ENCODE measurements at places on chromosomes 16 and 17.

DNA sequence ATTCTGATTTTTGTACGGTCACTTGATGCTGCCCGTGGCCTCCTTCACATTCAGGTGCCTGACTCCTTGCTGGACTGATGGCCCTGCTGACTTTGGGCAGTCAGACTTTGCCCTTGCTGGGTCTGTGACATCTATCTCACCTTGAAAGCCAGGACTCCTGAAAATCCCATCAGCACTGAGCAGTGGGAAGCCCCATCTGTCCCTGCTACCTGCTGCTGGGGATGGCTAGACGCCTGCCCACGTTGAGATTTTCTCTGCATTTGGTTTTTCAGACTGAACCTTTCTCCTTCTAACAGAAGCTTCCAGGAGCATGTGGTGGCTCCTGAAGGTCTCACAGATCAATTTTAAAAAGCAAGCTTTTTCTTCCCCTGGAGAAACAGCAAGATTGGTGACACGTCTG is 10.2 kb upstream of the ZNF18 start:
- no peak for DNase-seq

DNA sequence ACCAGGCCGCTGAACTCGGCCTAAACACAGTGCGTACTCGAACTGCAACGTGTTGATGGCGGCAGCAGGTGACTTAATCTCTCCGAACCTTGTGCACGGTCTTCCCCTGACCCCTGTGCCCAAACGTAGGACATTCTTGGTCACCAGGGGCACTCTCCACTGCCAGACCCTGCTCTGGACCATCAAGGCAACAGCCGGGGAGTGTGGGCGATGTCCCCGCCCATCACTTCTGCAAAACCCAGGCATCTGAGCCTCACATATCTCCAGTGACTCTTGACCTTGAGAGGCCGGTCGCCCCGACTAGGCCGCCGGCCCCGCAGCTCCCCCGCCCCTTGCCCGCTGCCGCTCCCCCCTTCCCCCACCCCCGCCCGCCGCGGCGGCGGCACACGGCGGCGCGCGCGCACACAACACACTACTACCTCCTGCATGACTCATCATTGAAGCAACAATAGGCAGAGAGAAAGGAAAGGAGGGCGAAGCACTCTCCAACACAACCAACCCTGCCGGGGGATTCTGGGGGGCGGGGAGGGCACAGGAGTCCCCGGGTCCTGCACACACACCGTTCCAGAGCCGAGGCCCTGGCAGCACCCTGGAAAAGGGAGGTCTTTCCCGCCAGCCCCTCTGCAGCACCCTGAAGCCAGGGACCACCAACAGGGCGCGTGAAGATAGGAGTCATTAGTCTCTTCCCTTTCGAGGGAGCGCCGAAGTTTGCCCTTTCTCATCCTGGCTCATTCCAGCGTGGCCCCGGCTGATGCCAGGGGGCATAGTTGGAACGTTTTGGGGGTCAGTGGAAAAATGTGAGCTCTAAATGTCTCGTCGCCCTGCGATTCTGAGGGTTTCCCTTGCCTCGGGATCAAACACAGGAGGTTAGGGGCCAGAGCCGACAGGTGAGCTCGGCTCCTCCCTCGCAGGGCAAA is 1.9 kb downstream of the MNT start:
- DNase-seq, result peak; percentile 29

- DNase-seq, result no peak
These were observed 650.9 kb downstream of the KCNJ2 start for GRCh38 chr17:70820276-70820675.

DNA sequence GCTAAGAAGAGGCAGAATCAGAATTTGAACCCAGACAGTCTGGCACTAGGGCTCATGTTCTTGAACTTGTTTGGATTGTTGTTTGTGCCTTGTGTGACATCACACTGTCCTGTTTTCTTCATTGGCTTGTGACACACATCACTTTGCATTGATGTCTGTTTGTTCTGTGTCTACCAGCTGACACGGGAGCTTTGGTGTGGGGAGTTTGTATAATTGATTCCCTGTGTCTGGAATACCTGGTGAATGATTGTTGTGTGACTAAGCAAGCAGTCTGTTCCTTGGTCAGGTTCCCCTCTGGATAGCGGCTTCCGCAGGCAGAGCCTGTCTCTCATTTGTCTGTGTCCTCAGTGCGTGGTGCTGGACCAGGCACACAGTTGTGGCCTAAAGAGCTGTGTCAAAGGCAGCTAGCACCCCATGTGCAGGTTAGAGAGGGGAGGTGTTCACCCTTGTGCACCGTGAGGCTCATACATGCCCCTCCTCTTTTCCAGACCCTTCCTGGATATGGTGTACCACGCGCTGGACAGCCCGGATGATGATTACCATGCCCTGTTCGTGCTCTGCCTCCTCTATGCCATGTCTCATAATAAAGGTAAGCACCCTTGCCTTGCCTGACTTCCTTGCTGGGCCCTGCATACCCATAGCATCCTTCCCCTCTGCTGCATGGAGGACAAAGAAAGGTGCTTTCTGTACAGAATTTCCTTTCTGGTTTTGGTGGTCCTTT is 80.1 kb downstream of the CLEC16A start:
- DNase-seq, result no peak

DNA sequence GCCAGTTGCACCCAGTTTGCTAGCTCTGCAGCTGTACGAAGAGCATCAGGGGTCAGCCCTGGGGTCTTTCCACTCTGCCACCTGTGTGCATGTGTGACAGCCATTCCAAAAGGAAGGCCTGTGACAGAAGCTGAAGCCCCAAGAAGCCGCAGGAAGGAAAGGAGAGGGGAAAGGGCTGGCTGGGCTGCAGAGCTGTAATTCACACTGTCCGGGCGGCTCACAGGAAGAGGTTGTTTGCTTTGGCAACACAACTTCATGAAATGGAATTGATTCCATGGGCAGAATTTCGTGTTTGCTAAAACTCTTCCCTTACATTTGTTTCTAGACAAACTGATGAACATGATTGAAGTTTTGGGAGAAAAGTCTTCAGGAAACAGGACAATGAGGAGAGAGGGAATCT is 14.8 kb downstream of the TMEM204 start:
- no peak for DNase-seq

DNA sequence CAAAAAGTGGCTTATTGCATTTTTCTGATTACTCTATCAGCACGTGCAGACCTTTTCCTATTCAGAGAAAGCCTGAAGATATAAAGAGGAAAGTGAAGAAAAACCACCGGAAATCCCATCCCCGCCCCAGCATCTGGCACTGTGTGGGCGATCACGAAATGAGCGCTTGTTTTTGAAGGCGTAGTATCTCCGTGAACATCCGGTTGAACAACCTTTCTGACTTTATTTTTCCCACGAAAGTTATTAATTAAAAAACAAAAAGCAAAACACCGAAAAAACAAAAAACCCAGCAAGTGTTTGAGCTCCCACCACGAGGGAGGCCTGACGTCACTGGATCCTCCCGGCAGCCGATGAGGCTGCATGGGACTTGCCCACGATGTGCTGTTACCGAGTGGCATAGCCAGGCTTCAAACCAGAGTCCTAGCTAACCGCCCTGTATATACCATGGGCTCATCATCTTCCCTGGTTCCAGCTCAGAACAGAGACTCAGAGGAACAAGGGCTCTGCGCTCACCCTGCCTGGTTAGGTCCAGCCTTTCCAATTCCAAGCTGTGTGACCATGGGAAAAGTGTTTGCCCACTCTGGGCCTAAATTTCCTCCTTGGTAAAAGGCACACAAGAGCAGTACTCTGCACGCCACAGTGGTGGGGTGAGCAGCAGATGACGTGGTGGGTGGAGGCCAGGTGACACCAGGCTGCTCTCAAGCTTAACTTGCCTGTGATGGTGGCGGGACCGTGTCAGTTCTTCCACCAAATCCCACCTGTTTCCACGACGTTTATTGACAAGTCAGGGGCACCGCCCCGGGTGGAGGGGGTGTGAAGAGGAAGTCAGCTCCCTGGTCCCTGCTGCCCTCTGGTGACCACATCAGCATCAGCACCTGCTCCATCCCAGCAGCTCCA is 34.3 kb upstream of the IL21R start:
- peak; percentile 77 for DNase-seq

DNA sequence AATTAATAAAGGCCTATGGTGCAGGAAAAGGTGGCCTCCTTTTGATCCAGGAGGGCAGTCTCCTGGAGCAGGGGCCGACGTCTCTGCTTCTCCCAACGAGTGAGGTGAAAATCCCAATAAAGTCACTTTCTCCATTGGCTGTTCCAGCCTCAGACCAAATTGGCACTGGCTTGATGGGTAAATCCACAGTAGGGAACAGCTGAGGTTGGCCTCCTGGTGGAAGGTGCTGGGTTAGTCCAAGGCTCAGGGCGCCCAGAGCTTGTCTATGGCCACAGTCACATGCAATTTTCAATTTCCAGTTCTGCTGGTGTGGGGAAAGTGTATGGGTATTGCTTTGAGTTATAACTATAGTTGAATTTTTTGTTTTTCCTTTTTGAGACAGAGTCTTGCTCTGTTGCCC is 79.0 kb downstream of the NETO2 start:
- DNase-seq, result no peak

DNA sequence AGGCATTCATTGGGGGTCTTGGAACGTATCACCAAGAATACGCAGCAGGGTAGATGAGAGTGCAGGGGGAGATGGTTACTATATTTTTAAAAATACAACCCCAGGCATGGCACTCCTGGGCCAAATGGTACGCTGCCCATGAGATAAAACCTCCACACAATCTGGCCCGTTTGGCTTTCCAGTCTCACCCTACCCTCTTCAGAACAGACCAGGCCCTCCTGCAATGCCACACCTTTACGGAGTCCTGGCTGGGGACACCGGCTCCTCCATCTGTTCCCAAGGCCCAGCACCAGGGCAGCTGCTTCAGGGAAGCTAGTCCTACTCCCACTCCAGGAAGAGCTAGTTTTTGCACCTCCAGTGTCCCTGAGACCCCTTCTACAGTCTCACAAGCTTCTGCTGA is 24.4 kb downstream of the SNN start:
- no peak for DNase-seq

DNA sequence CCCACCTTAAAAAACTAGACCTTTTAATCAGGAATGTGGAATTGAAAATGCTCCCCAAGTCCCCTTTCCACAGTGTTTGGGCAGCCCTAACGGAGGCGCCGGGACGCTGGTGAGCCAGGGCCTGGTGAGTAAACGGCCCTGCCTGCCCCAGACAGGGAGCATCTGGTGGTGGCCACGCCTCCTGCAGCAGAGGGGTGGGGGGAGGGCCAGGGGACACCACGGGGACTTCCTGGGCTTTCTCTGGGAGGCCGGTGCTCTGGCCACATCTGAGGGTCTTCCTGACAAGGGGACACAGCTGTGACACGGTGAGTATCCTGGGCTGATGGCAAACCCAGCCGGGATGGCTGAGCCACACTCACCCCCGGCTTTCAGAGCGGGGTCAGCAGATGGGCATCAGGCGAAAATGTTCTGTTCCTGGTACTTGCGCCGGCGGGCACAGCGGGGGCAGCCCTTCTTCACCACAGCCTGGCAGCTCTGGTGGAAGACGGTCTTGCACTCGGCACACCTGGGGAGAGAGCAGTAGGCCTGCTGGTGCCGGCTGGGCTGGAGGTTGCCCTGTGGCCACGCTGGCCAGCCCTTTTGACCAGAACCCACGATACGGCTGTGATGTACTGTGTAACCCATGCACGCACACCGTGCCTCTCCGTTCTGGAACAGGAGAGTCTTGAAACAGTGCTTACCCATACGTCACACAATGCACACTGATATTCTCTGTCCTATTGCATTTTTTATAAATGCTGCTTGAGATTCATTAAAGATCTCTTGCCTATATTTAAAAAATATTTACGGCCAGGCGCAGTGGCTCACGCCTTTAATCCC is 5.0 kb upstream of the ARHGAP27 start:
- no peak for DNase-seq

DNA sequence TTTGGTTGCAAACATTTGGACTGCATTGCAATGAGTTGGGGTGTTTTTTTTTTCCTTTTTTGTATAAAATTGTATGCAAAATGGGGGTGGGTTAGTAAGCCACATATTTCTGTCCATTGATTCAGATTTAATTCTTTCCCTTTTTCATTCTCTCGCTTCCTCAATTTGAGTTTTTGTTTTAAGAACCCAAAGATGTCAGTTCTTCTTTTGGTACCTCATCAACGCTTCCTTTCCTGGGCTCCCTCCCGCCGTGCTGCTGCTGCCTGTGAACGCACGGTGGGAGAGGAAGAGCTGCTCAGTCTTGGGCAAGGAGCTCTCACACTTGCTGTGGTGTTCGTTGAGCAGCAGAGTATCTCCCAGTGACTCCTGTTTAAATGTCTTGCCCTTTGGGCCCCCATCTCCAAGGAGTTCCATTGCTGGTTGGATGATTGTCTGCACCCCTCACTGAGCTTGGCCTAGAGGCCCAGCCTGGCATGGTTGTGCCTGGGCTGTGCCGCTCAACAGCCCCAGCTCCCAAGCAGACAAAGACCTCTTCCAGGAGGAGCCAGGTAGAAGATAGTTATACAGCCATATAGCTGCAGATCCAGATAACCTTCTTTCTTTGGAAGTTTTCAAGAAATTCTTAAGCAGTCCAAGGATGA is 13.6 kb downstream of the UBFD1 start:
- DNase-seq, result no peak

GRCh38 chr17:3915581-3915994 is 677 bp downstream of the P2RX1 start:
- no peak for DNase-seq

DNA sequence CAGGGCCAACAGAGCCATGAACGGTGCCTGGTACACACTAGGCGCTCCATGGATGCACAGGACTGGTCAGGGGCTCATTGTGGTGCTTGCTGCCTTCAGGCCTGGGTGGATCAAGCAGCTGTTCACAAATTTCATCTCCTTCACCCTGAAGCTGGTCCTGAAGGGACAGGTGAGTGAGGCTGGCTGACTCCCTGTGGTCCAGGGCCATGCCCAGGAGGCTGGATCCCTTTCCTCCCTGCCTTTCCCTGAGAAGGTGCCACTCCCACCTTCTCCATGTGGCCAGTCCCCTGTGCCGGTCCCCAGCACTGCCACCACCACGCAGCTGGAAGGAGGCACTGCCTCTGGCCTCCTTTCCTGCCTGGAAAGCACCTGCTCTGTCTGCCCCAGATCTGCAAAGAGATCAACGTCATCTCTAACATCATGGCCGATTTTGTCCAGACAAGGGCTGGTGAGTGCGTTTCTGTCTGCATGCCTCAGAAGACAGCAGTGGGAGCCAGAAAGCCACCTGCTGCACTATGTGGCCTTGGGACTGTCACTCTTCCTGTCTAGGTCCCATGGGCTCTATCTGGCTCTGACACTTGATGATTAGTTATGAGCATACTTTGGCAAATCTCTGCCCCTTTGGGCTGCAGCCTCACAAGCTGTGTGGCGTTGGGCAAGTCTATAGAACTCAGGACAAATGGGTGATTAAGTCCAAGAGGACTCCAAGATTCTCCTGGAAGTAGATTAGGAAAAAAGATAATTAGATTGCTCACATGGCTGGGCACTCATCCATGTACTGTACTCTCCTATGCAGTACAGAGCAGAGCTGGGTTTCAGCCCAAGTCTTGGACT is 9.4 kb downstream of the CETP start:
- no peak for DNase-seq

DNA sequence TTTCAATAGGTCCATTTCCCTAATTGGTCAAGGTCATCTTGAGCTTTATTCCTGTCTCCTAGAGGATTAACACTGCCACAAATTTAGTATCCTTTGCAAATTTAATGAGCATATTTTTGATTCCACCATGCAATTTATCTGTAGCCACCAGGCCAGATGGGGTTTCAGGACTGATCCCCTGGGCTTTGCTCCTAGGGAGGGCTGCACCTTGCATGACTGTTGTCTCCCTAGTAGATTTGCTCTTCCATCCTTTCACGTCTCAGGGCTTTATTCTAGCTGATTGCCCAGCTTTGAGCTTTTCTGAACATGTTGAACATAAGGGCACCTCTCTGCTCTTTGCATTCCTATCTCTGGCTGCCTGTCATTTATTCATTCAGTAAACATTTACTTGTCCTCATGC is 7.7 kb upstream of the KCNH6 start:
- DNase-seq, result no peak

- DNase-seq, result no peak
These were observed 14.9 kb downstream of the DUS2 start for GRCh38 chr16:68037841-68038597.

GRCh38 chr17:72792771-72793170 is 299.7 kb downstream of the SLC39A11 start:
- DNase-seq, result no peak

Data from activated CD8-positive, alpha-beta memory T cell treated with anti-CD3 and anti-CD28 coated beads for 1 hour (primary cell).